NCI-H1092 (cell line): ENCODE measurements at places on chromosomes 11 and 22.

- DNase-seq: no peak
Observed at GRCh38 chr11:125079151-125079877, 16.2 kb downstream of the SLC37A2 start.

GRCh38 chr11:1870721-1871466 is 18.0 kb downstream of the LSP1 start:
- no peak for DNase-seq

- no peak for DNase-seq
Observed at GRCh38 chr11:6452219-6452618, 11.4 kb upstream of the HPX start.

DNA sequence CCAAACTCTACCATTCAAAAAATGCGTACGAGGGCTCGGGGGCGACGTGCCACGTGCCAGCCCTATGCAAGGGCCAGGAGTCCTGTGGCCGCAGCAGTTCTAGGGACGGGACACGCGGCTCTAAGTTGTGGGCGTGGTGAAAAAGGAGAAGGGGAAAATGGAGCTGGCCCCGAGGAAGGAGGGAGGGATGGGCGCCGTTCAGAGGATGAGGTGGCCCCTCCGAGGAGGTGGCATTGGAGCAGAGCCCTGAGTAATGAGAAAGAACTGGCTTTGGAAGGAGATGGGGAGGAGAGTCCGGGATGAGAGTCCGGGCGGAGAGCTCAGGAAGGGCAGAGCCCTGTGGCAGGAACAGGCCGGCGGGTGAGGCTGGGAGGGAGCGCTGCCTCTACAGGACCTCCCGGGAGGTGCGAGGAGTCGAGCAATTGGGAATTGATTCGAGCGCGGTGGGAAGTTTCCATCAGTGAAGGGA is 21.0 kb downstream of the OTUB1 start:
- no peak for DNase-seq

- DNase-seq: no peak
Observed at GRCh38 chr11:126488591-126489370, 133.3 kb downstream of the ST3GAL4 start.

DNA sequence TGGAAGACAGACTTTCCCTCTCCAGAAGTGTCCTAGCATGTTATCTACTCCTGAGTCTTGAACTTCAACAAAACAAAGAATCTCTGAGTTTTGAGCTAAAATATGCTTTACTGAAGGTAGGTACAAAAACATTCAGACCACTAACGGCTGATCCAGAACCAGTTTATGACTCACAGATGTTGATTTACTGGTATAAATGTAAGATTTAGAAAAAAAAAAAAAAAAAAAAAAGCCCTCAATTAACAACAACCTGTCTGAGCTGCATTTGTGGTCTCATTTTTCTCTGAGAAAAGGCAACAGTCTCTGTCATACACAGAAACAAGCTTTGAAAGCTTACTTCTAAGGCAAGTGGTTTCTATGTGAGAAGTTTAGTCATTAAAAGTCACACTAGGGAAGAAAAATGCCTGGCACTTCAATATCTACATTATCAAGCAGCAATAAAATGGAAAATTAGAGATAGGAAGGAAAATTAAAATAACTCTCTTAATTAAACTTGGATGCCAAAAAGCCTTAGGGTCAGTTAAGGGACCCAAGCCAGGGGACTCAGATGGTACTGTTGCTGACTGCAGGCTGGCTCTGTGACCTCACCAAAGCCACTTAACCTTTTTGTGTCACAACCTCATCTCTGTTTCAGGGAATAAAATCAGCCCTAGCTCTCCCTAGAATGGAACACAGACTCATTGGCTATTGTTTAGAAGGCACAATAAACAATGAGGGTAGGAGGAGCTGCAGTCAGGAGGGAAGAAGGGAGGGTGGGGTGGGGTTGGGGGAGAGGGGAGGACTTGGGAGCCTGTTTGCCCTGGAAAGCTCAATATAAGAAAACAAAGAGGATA is 61.7 kb downstream of the ETS1 start:
- DNase-seq: no peak
